NCI-H2107 (cell line): ENCODE measurements at places on chromosomes 7 and 10.

DNA sequence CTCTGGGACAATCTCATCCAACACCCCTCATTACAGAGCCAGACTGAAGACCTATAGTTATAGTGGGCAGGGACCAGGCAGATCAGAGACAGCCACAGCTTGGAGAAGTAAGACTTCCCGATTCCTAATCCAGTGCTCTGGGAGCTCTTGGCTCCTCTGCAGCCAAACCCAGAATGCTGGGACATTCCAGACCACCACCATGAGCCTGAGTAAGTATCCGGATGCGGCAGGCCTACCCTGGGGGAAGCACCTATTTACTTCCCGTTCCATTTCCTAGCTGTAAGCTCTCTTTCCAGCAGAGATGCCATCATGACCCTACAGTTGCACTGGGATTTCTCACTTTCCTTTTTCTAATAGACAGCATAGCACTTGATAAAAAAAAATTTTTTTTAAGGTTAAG, 16.4 kb downstream of the HIP1 start:
- DNase-seq: no peak

DNA sequence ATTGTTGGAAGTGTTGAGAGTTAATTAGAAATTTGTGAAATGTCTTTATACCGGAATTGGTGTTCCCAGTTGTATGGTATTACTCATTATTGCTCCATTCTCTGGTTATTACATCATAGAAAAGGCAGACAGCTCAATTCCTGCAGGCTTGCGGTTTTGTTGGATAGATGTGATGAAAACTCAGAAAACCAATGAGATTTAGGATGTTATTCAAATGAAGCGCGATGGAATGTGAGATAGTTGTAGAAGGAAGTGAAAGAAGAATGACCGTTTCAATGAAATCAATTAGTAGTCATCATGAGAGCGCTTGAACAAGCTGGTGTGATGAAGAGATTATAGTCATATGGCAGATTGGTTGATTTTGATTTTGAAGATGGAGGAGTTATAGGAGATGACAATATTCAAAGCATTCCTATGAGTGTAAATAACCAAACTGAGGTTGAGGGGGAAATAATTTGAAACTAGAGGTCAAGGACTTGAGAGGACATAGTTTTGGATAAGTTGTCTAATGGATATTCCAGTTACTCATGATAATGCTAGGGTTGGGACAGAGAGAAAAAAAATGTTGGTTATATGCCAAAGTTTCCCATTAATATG, 991.5 kb downstream of the NRG3 start:
- DNase-seq: no peak

DNA sequence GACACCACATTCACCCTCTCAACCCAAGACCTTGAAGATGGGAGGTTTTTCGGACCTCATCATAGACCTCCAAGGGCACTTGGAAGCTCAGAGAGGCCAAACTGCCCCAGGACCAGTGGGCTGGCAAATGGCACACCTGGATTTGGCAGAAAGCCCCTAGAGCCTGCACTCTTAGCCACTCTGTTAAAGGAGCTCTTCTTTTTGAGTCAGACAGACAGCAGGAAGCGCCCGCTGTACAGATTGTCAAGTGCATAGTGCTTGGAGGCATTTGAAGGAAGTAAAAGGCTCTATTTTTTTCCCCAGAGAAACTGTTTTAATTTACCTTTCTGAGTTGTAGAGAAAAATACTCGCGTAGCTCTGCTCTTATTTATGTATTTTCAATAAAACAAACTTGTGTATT, 408.6 kb upstream of the GALNT17 start:
- no peak for DNase-seq

GRCh38 chr7:80890426-80891258, 28.2 kb downstream of the SEMA3C start:
- no peak for DNase-seq

DNA sequence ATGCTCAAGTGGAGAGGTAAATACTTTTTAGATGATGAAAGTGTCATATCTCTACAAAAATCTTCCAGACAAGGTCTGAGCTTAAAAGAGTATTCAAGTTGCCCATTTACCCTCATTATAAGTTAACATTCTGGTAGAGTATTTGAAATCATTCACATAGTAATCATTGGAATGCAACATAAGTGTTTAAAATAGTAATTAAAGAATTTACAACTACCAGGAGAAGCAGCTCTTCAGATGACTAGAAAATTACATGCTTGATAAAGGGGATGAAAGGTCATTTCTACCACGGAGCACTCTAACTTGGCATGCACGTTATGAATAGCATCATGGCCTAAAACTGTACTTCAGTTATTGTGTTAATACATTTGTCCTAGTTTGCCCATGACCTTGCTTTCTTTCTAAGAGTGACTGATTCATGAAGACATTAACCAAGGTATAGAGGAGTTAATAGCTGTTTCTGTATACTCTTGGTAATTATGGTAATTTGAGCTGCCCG, 120.0 kb downstream of the SEMA3E start:
- no peak for DNase-seq

DNA sequence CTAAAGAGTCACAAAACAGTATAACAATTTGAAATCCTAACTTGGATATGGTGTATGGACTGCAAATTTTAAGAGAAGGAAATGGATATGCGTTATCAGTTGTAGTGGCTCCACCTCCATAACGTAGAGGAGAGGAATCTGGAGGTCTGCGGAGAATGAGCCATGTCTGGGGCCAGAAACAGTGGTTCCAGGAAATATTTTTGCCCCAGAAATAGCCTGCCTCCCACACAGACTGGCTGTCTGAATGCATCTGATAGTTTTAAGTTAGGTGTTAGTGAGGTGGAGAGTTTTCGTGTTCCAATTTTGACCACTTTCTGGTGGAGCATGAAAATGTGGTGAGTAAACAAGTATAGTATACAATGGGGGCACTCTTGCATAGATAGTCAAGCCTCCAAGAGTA, 1.6 kb downstream of the PHTF2 start:
- DNase-seq: no peak

- DNase-seq: no peak
Measured at GRCh38 chr10:35870665-35871310, 228.7 kb upstream of the FZD8 start.

GRCh38 chr7:16399916-16400892, 21.1 kb downstream of the CRPPA start:
- no peak for DNase-seq

DNA sequence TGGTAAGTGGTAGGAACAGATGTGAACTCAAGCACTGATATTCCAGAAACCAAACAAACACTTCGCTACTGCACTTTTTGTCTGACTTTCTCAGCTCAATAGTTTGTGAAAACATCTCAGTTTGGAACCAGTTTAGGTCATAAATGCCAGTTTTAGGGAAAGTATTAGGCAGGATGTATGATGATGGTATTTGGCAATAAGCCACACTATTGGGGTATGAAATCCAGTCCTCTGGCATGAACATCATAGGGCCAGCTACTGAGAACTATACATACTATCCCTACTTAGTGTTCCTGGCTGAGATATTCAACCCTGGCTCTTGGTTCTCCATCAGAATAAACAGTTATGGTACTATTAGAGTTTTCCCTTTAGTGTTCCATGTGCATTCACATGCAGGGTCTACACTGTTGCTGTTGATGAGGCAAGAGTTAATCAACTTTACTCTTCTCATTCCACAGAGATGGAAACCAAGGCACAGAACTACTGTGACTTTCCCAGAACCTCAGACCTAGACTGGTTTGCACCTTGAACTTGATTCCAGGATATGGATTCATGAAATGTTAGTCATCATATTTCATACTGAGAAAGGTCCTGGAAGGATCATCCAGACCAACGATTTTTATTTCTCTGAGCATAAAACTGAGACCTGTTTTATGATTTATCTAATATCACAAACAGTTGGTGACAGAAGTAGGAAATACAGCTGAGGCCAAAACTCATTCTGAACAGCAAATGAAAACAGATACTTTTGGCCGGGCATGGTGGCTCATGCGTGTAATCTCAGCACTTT, 20.0 kb upstream of the IFIT2 start:
- no peak for DNase-seq

DNA sequence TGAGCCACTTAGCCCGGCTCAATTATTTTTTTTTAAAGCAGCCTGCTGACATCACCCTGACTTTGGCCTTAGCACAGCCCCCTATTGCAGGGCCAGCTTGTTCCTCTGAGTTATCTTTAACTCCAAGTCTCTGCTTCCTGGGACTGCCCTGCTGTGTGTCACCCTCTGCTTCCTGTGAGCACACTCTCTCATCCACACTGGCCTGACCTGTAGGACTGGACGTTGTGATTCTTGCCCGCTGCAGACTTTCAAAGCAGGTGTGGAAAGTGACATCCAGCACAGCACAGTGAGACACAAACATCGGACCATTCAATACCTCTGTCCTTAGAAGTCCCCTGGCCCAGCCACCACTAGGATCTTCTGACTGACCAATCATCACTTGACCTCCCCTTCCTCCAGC, 26.4 kb upstream of the HSPA12A start:
- DNase-seq: no peak

DNA sequence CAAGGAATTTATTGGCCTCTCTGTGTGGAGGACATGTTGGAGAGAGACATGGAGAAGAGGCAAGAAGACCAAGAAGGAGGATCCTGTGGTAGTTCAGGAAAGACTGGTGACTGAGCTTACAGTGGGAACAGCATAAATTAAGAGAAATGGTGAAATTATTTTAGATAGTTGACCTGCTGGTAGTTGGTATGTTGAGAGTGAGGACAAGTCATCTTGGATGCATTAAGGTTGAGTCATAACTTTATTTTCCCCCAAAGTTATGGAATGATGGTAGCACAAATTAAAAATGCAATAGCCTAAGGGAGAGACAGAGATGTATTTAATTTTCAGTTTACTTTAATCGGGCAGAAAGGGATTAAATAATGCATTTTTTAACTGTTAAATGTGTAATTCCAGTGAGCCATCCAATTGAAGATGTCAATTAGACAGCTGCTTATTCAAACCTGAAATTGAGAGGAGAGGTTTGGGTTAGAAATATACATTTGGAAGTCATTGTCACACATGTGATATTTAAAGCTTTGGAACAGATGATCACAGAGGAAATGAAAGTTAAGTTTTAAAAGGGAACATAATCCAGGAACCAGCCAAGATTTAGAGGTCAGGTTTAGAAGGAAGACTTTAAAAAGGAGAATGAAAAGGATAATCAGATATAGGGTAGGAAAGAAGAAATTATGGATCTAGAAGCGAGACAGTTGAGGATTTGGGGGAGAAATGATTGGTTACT, 80.6 kb downstream of the DGKB start:
- no peak for DNase-seq

DNA sequence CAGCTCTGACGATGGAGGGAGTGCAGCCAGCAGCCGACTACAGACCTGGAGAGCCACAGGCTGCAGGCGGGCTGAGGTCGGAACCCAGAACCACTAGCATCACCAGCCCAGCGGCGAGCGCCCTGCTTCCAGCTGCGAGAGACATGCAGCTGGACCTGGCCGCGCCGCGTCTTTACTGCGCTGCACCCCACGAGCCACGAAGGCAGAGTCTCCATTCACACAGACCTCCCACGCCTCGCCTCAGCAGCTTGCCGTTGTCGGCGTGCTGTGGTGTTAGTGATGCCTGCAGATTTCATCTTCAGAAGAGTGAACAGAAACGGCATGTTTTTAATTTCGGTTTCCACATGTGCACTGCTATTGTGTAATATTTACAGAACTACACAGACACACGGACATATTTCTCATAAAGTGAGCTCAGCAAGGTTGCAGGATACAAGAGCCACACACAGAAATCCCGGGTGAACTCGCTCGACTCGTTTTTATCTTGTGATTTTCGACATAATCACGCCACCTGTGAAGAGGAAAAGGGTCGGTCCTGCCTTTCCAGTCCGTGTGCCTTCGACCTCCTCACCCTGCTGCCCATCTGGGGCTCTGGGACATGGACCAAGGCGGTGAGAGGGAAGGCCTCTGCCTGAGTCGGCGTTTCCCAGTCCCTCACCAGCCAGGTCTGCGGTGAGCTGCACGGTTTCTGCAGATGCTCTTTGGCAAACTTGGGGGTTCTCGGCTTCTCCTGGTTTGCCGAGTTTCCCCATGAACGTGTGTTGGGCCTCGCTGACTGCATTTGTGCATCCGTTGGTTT, 252.2 kb downstream of the ELFN1 start:
- DNase-seq: no peak

DNA sequence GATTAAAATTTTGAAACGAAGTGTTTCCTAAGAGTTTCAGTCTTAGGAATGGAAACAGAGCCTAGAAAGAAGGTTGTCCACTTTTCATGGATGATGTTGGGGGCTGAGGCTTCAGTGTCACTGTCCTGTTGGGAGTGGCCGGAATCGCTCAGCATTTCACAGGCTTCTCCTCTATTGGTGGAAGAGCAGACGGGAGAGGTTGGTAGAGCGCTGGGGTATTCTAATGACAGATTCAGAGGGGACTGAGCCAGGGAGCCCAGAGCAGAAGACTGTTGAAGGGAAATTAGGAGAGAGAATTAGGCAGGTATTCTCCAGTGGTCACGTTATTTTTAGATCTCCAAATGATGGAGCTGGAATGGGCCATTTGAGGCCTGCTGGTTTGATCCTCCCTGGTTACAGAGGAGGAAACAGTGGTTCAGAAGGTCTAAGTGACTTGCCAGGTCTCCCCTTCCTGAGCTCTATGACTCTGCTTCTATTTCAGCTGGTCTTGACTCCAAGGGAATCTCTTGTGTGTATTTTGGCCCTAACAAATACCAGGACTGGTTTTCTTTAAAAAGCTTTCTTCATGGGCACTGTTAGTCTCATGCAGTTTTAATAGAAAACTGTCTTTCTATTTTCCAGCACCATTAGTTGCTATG, 35.7 kb upstream of the EEPD1 start:
- DNase-seq: no peak

GRCh38 chr7:142542105-142542504, 207.2 kb upstream of the PRSS1 start:
- DNase-seq: no peak

DNA sequence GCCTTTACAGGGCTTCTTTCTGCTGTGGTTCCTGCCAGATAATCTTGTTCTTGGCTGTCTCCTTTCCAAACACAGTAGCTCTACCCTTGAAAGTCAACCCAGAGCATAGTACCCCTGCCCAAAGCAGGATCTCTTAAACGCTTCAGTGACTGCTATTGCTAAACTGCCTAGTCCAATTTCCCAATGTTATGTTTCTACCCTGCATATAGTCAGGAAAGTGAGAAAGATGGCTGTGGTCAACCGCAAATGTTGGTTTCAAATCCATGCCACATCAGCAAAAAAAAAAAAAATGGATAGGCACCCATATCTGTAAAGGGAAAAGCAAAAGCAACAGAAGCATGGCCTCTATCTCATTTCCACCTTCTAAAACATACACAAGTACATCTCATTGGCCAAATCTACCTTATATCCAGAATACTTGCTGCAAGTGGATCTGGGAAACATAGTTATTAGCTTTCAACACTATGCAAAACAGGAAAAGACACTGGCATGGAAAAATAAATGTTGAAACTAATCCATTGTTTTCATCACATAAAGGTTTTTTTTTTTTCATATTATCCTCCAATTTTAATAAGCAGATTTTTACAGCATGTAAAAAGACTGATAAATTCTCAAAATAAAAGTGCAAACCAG, 59.8 kb downstream of the DNAJC1 start:
- DNase-seq: no peak

GRCh38 chr10:74039561-74040145, 41.7 kb downstream of the VCL start:
- DNase-seq: no peak

- no peak for DNase-seq
Measured at GRCh38 chr7:29396563-29396962, 167.1 kb upstream of the PRR15 start.
